Stimulated activated CD4-positive, alpha-beta T cell treated with anti-CD3 and anti-CD28 coated beads, TNF-alpha, amount 100 ng/mL, for 1 hour (primary cell): ENCODE measurements at places on chromosomes 12 and 14.

GRCh38 chr12:63387771-63388170 lies 236.8 kb upstream of the AVPR1A start:
- no peak for DNase-seq

DNA sequence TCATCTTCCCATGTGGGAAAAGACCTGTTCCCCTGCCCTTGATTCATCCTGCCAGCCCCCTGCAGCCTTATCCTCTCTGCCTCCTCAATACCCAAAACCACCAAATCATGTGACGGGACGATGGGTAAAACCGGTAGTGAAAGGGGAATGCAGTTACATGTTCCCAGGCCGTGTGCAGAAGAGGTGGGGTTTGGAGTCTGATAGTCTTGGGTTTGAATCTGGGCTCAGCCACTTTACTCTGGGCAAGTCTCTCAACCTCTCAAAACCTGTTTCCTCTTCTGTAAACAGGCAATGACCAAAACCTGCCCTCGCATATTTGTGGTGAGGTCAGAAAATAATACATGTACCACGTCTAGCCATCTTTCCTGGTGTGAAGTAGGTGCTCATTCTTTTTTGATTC lies 123.0 kb downstream of the PLXNC1 start:
- no peak for DNase-seq

DNA sequence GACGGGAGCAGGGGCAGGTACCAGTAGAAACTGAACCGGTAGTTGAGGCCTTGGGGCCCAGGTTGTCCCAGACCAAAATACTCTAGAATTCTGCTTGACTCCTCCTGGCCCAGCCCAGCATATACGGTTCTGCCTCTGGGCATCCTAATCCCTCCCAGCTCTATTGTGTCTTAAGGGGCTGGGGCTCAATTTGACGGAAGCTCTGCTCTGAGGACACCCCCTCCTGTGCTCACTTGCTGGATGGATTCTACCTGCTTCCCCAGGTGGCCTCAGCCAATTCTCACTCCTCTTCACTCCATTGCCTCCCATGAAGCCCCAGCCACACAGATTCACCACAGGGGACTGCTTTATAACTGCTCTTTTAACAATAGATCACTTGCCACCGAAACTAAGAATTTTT lies 219.5 kb upstream of the FKBP4 start:
- DNase-seq = no peak

DNA sequence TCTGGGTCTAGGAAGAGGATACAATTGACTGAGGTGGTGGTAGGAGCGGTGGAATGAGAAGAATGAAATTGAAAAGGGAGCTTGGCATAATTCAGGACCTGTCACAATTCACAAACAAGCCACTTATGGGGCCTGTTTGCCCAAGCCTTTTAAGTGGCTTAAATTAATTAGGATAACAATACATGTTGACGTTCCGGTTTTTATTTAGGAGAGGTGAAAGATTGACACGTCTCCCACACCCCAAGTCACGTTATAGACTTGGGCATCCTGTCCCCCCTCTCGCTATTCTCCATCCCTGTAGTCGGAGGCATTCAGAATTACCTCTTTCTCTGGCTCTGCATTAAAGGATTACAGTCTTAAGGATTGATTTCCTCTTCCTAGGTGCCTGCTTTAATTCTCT lies 954 bp upstream of the CALCOCO1 start:
- no peak for DNase-seq

- DNase-seq = no peak
Observed at GRCh38 chr12:28390206-28390605, 199.9 kb downstream of the CCDC91 start.

- DNase-seq = no peak
Observed at GRCh38 chr14:51972566-51972965, 16.8 kb upstream of the RTRAF start.

DNA sequence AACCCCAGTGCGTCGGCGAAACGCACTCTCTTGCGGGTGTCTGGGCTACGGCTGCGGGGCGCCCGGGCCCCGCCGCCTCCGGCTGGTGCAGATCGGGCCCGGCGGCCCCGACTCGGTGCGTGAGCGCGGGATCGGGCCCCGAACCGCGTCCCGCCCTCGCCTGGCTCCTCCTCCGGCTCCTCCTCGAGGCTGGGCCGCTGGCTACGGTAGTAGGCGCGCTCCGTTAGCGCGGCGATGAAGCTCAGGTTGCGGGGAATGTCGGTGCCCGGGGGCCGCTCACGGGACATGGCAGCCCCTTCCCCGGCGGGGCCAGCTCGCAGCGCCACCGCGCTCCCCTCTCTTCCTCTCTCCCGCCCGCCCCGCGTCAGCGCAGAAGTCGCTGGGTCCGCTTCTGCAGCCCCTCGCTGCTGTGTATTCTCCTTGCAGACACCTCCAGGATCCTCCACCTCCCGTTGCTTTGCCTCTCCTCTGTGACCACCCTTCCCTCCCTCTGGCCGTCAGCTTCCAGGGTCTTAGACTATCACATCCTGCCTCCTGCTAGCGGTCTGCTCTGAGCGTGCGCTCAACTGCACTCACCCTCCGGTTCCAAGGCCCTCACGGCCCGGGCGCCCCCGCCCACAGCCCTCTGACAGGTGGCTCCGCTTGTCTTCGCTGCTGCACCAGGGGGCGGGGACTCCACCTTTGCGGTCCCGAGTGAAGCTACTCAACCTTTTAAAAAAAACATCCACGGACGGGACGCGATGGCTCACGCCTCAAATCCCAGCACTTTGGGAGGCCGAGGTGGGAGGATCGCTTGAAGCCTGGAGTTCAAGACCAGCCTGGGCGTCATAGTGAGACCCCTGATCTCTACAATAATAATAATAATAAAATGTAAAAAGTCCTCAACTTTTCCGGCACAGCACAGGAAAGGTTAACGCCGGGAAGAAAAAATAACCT lies at the start of gene PPP1R3E:
Gene PPP1R3E, minus strand, starts transcription at position 570 of the 936 bp plus-strand sequence. Its CDS starts 283 bp downstream, at position 287.
- DNase-seq = peak; percentile 67

GRCh38 chr12:109632342-109632741 lies 58.7 kb downstream of the MVK start:
- DNase-seq = no peak

DNA sequence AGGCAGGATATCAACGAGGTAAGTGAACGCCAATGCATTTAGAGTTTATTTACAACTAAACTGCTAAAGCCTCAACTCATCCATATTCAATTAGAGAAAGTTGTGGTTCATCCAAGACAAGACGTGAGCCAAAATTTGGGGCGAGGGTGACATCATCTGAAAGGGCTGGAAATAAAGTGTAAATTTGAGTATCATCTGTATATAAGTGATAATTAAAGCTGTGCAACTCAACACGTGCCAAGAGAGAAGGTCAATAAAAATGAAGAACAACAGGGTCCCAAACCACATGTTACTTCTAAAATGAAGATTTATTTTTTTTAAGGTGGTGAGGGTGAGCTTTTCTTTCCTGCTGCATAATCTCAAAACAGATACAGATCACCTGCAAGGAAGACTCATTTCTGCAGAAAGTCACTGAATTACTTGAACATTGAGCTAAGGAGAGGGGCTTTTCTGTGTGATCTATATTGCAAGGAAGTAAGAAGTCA lies 203.6 kb downstream of the EFCAB11 start:
- DNase-seq = no peak

- no peak for DNase-seq
Observed at GRCh38 chr14:38900887-38901286, 202.1 kb downstream of the SEC23A start.

GRCh38 chr14:69314327-69314726 lies 54.4 kb downstream of the GALNT16 start:
- no peak for DNase-seq

DNA sequence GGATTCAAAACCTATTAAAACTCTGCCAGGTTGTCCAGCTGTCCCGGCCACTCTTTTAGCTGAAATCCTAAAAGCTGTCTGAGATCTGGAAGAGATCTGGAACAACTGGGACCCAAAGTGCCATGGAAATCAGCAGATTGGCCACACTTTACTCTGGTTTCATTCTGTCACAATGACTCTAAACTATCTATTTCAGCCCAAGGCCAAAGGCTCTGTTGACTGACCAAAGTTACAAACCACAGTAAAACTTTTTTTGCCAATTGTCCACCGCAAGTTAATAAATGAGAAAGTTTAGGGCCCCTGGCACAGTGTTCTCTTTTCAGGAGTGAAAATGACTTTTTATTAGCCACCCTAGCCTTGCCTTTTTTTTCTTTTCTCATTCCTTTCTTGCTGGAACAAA lies 113.4 kb upstream of the CPM start:
- DNase-seq = no peak

DNA sequence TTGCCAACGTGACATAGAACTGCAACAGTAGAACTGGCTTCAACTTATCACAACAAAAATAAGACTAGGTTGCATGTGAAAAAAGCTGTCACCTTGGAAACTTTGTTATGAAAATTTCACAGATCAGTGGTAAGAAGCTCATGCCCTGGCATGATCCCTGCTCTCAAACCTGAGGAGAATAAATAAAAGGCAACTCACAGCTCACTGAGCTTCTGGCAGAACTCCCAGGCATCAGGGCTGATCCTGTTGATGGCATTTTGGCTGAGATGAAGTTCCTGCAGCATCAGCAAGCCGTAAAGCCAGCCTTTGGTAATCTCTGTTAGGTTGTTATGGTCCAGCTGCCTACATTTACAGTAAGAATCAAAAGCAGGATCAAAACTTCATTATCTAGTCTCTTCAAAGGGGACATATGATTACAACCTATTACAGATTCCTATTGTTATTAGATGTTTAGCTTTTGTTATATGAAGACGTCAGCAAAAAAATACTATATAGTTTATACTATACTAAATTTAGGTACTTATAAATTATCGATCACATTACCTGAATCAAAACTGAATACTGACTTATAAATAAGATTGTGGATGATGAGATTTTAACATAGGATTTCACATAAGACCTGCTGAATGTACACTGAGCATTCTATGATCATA lies 32.0 kb downstream of the LRIG3 start:
- no peak for DNase-seq

DNA sequence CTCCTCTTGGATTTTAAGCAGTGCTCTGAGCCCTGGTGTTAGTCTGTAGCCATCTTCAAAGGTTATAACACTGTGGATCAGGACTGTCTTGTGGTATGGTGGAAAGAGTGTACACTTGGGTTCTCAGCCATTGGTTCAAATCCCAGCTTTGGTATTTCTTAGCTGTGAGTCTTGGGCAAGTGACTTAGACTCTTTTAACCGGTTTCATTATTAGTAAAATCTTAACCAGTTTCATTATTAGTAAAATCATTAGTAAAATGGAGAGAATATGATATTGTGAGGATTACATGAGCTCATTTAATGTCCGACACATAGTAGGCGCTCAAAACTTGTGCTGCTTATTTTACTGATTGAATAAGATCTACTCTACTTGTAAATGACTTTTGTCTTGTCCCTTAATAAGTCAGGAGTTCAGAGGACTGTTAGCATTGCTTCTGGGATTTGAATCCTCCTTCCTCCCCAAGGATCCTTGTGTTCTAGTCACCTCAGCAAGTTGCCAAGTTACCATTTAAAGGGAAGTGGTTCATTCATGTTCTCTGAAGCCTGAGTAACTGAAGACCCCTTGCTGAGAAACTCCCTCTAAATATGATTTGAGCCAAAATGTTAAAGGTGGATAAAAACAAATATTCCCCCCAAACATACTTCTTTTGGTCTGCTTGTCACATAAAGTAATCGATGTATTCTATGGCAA lies 12.4 kb downstream of the TTLL5 start:
- DNase-seq = no peak

DNA sequence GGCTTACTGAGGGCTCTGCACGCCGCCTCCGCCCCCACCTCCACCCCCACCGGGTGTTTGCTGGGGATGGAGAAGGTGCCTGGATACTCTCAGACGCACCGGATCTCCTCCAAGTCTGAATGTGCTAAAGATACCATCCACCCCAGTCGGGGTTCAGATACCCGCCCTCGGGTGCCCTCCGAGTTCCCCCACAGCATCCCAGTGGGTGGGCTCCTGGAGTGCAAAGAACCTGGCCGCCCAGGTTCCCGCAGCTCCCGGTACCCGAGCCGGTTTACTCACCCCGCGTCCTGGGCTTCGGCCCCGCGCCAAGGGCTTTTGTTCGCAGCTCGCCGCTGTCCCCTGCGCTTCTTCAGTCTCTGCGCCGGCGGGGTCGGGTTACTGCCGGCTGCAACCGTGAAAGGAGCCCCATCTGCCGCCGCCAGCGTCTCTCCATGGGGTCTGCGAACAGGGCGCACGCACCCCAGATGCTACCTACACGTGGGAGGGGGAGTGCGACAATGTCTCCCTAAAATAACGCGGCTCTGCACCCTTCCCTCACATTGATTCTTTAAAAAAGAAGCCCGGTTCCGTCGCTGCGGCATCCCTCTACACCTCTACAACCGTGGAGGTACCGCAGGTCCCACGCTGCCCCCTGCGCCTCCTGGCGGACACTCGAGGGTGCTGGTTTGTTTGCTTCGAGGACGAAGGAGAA lies at the start of gene CCDC177:
Gene CCDC177, minus strand, starts transcription at position 609 of the 691 bp plus-strand sequence. CDS start 1,249 bp downstream, outside the sequence.
- DNase-seq = peak; percentile 75

DNA sequence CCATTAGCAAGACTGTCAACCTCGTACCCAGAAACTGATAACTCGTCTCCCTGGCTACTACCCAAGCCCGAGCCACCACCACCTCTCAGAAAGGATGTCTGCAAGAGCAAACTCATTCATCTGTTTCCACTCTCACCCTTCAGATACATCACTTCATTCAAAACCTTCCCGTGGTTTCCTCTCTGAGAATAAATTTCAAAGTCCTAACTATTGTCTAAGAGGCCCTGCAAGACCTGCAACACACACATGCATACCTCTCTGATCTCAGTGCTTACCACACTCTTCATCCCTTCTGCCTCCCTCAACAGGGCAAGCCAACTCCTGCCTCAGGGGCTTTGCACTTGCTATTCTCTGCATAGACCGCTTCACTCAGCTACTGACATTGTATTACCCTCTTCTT lies 40.6 kb downstream of the PPP1R13B start:
- no peak for DNase-seq

- no peak for DNase-seq
Observed at GRCh38 chr12:128387811-128388422, 120.9 kb downstream of the TMEM132C start.

DNA sequence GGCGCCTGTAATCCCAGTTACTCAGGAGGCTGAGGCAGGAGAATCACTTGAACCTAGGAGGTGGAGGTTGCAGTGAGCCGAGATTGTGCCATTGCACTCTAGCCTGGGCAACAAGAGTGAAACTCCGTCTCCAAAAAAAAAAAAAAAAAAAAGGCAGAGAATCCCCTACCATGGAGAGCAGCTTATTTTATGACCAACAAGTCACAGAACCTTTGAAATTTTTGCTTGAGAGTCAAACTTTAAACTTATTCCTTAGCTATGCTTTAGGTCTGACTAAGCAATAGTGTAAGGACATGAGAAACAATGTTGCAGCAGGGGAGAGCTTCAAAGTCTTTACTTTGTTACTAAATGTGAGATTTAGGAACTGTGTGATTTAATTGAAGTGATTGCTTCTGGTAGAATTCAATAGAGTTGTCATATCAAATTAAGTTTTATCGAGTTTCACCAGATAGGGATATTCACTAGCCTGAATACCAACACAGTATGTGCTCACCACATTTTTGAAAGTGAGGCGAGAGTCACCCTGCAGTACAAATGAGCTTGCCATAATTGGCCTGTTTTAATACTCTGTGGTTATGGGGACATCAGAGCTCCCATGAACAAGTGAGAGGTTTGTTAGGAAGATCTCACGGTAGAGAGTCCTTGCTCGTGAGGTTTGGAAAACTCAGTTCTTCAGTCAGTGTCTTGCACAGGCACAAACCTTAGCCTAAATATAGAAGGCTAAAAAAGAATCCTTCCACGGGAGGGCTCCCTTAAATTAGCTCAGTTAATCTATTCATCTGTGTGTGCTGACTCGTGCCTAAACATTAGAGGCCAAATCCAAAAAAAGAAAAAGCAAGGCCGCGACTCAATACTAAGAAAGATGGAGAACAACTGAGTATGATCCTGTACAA lies 108.6 kb downstream of the SAMD4A start:
- no peak for DNase-seq

- DNase-seq = no peak
Observed at GRCh38 chr14:54023027-54023426, 66.4 kb upstream of the BMP4 start.
